ENCODE measurements at places on chromosomes 2 and 18.
A peak's percentile ranks its signal among the peaks of the same experiment; 100 is the strongest.

- no peak overlapping the region for H3K27ac ChIP-seq
- no peaks in the 10 kb centered on the region for H3K27me3 ChIP-seq
- H3K36me3 ChIP-seq: no peaks in the 10 kb centered on the region
- H3K4me1 ChIP-seq: no peaks in the 10 kb centered on the region
- DNase-seq: no peak
- H3K4me3 ChIP-seq: no peak overlapping the region
Measured at GRCh38 chr18:66575263-66575662, 28.6 kb downstream of the CDH19 start.

- no peak overlapping the region for H3K4me3 ChIP-seq
- H3K4me1 ChIP-seq: peaks cover 28% of the 10 kb centered on the region
- H3K27ac ChIP-seq: peak overlapping the region; percentile 62
Measured at GRCh38 chr2:96554293-96555145, 18.0 kb downstream of the ARID5A start.

DNA sequence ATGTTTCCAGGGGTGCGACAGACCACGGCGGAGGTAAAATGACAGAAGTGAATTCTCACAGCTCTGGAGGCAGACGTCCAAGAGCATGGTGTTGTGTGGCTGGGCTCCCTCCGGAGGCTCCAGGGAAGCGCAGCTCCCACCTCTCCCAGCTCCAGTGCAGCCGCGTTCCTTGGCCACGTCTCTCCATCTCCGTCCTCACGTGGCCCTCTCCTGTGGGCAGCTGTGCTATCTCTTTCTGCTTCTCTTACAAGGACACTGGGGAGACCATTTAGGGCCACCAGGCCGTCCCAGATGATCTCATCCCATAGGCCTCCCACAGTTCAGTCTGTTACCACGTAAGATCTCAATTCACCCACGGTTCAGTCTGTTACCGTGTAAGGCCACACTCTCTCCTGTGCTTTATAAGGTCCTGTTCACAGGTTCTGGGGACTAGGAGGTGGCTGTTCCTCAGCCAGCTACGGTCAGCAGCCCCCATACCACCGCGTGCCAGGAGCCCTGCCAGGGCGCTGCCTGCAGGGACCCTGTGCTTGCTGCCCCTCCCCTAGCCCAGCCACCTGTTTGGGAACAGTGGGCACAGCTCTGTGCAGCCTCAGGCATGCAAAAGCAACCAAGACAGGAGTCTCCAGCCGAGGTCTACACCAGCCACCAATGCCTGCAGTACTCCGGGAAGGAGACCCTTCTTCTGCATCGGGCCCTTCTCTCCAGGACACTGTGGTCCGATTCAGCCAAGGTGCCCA lies 2.9 kb upstream of the MAB21L4 start:
- no peaks in the 10 kb centered on the region for H3K27me3 ChIP-seq
- no peak for DNase-seq
- H3K27ac ChIP-seq: no peak overlapping the region
- H3K36me3 ChIP-seq: no peaks in the 10 kb centered on the region

GRCh38 chr2:141316606-141317005 lies 814.2 kb downstream of the LRP1B start:
- no peak for DNase-seq
- H3K36me3 ChIP-seq: no peaks in the 10 kb centered on the region
- no peaks in the 10 kb centered on the region for H3K4me1 ChIP-seq
- no peak overlapping the region for H3K27ac ChIP-seq

DNA sequence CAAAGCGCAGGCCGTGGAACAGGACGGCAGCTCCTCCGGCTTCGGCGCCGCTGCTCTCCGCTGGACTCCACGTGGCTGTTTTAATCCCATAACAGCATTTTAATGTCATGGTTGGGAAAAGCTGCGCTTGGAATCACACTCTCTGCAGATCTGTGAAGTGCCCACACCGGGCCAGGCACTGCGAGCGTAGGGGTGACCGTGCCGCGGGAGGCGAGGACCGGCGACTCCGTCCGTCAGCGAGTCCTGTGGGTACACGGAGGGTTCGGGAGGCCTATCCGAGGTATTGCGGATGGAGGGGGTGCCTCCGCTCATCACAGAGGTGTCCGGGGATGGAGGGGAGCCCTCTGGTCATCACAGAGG lies 198.0 kb upstream of the SALL3 start:
- H3K36me3 ChIP-seq: no peaks in the 10 kb centered on the region
- no peak overlapping the region for H3K27ac ChIP-seq
- no peak for DNase-seq
- no peak overlapping the region for H3K4me3 ChIP-seq

- peaks cover 4% of the 10 kb centered on the region for H3K27me3 ChIP-seq
- H3K4me1 ChIP-seq: peaks cover 10% of the 10 kb centered on the region
- no peaks in the 10 kb centered on the region for H3K36me3 ChIP-seq
- DNase-seq: no peak
Measured at GRCh38 chr2:196370381-196370780, 199.0 kb upstream of the STK17B start.

All from activated CD4-positive, alpha-beta T cell treated with anti-CD3 and anti-CD28 coated beads, Interleukin-2, amount 10 ng/mL, durations not matched to agents 7 days and 5 days (primary cell).